ENCODE measurements at places on chromosomes 5 and 9. TPM values are rescaled to one million over a fixed set of nuclear protein-coding genes. Genes with fewer than 3 reads are reported as not detected.

The LHFPL2 gene
- polyA plus RNA-seq: 0.49 TPM

GRCh38 chr9:98101868-98102273 is 17.2 kb downstream of the TRIM14 start:
- peak; percentile 89 for DNase-seq

DNA sequence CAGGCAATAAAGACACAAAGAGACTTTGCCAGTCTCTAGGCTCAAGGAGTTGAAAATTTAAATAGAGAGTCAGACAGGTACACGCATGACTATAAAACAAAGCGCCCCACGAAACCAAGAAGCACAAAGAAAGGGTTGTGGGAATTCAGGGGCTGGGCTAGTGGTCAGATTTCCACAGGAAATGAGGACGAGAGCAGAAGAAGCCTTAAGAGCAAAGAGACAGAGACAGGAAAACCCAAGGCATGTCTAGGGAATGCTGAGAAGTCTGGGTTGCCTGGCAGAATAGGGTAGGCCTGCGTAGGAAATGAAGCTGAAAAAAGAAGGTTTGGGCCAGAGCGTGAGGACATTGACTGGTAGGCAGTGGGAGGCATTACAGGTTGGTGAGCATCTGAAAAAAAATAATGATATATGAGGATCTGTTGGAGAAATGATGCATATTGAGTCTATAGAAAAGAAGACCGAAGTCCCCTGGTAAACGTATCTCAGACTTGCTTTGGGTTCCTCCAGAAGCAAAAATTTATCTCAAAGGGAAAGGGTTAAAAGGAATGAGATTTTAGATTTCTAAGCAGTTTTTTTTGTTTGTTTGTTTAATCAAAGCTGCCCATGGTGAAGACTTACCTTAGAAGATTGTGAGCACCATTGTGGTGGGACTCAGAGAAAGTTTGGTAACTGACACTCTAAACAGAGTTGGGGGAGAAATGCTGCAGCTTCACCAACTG is 51.8 kb downstream of the SLC1A3 start:
- no peak for DNase-seq

GRCh38 chr5:162174358-162174974 is 106.9 kb downstream of the GABRG2 start:
- no peak for DNase-seq

DNA sequence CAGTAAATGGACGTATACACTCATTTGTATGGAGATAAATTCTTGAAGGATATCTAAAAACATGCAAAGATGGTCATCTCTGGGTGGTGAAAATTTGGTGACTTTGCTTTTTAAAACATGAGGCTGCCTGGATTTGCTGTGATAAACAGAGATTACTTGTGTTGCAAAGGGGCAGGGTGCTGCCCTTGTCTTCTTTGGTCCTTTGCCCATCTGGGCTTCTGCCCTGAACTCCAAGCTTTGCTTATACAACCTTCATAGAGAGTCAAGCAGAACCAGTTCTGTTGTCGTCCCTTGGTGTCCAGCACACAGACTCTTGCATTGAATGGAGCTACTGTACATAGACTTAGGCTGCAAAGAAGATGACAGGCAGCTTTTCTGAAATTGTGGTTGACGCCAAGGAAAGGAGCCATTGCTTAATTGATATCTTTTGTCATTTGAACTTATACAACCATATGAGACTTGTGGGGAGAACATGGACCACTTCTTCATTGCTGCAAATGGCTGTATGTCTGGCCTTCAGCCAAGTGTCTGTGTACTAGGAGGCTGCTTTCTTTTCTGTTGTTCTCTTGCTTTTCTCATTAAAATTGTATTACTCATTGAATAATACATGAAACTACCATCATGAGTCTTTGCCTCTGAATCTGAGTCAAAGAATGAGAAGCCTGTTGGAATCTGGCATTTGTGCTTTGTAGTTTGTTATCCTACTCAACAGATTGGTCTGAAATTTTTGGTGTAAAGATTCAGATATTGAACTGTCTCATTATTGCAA is 152.5 kb downstream of the DMRT2 start:
- DNase-seq: no peak

GRCh38 chr9:79776581-79776980 is 204.8 kb downstream of the TLE4 start:
- no peak for DNase-seq

- DNase-seq: no peak
Measured at GRCh38 chr5:305050-305449, 16.5 kb upstream of the AHRR start.
